ENCODE measurements at places on chromosomes 12 and 14.

GRCh38 chr14:104157016-104157928 is 18.9 kb downstream of the KIF26A start:
- DNase-seq: no peak

DNA sequence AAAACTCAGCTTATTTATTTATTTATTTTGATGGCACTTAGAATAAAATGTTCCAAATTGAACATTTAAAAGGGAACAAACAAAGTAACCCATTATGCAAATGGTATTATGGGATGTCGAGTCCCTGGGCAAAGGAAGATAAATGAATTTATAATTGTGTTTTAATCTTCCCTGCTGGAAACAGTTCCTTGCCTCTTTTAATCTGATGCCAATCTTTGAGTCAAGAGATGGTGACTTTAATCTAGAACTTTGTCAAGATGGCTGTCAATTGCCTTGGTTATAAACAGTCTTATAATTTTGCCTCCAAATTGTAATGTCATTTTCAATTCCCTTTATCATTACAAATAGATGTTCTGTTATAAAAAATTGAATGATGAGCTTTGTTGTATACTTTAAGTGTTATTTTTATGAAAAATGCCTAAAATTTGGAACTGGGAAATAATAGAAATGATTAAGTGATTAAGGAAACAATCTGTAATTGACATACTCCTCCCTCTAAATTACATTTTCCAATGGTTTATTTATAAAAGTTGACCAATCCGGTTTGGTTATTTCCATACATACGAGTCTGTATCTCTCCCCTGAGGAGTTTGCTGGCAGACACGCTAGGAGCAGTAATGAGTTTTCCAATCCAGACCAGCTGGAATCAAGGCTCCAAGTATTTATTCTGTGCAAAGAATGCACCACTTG is 134.9 kb upstream of the FRMD6 start:
- DNase-seq: no peak

GRCh38 chr12:31234955-31235867 is 90.7 kb downstream of the SINHCAF start:
- DNase-seq: no peak

DNA sequence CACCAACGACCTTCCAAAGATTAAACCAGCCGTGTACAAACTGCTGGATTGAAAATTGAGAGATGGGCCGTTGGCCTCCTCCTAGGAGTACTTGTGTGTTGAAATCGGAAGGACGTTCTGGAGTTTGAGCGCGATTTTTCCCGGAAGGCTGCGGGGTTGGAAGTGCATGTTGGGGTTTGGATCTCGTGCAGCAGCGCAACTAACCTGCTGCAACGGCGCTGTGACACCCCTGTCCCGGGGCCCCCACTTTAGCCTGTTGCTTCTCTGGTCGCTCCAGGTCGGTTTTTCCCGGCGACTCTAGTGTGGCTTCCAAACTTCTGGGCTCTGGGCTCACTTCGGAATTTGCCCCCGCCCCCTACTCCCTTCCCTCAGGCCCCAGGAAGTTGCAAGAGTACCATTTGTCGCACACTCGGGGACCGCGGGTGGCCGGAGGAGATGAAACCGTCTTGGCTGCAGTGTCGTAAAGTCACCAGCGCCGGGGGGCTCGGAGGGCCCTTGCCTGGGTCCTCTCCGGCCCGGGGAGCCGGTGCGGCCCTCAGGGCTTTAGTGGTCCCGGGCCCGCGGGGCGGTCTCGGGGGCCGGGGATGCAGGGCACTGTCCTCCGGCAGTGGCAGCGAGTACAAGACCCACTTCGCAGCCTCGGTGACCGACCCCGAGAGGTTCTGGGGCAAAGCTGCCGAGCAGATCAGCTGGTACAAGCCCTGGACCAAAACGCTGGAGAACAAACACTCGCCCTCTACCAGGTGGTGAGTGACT is at the start of gene ACSS3:
Gene ACSS3, plus strand, starts transcription at position 394 of the 756 bp plus-strand sequence. Its CDS starts 42 bp downstream, at position 436.
- no peak for DNase-seq

GRCh38 chr12:68622250-68622649 is 11.6 kb downstream of the RAP1B start:
- DNase-seq: no peak

Measured in activated CD4-positive, CD25-positive, alpha-beta regulatory T cell (primary cell).